ENCODE measurements at places on chromosomes 13 and 19. TPM values are rescaled to one million over a fixed set of nuclear protein-coding genes. Genes with fewer than 3 reads are reported as not detected.

DNA sequence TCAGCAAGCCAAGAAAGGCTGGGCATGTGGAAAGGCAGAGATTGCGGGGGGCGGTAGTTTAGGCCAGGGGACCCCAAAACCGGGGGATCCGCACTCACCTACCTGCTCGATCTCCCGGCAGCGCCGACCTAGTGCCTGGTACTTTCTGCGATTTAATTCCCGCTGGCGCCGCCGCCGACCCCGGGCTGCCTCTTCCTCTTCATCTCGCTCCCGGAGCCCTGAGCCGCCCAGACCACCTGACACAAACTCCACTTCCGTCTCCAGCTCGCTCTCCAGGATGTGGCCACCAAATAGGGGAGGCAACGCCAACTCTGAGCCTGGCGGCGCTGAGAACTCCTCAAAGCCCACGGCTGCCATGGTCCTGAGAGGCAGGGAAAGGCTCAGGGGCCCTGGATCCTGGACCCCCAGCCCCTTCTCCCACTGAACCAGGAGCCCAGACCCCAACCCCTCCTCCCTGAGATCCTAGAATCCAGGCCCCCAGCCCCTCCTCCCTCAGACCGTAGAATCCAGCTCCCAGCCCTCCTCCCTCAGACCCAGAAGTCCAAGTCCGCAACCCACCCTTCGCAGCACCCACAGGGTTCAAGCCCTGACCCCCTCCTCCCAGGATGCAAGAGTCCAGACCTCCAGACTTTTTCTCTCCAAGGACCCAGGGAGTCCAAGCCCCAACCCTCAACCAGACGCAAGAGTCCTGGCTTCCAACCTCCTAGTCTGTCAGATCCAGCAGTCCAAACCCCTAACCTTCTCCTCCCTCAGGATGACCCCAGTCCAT lies 933 bp downstream of the TFPT start:
- DNase-seq: peak; percentile 50

SOX1 gene
- not detected for total RNA-seq

ZNF845 gene
- total RNA-seq: 3.5 TPM

- DNase-seq: peak; percentile 19
These were observed 6.5 kb downstream of the SIGLEC7 start for GRCh38 chr19:51148580-51148979.

- no peak for DNase-seq
These were observed 5.6 kb downstream of the GFY start for GRCh38 chr19:49430678-49431329.

BRME1 gene
- 2.4 TPM for total RNA-seq

All from hematopoietic multipotent progenitor cell (in vitro differentiated cells).